ENCODE measurements at places on chromosomes 12 and 14. TPM values are rescaled to one million over a fixed set of nuclear protein-coding genes. Genes with fewer than 3 reads are reported as not detected.

The TRIAP1 gene
- 52.0 TPM for total RNA-seq

The PZP gene
- total RNA-seq: 0.40 TPM

The CCDC38 gene
- total RNA-seq: not detected

The ENDOU gene
- total RNA-seq: not detected

The IFNG-AS1 gene
- not detected for total RNA-seq

The TMTC3 gene
- 41.5 TPM for total RNA-seq

The CLEC1A gene
- total RNA-seq: 16.0 TPM

The TEP1 gene
- 28.2 TPM for total RNA-seq

The GPR132 gene
- total RNA-seq: not detected

The KCNJ8 gene
- not detected for total RNA-seq

The SIX1 gene
- total RNA-seq: 0.73 TPM

The CREBL2 gene
- 31.5 TPM for total RNA-seq

The ACAD10 gene
- 9.5 TPM for total RNA-seq

The GPR68 gene
- 1.3 TPM for total RNA-seq

The TAC3 gene
- not detected for total RNA-seq

The C1R gene
- total RNA-seq: 1.9 TPM

The INHBE gene
- total RNA-seq: not detected

The SPATS2 gene
- total RNA-seq: 44.5 TPM

The PLBD1 gene
- 0.40 TPM for total RNA-seq

The SLC10A1 gene
- total RNA-seq: not detected

The SYCP3 gene
- under 0.01 TPM for total RNA-seq

The FICD gene
- total RNA-seq: 11.4 TPM

The ARF6 gene
- 86.0 TPM for total RNA-seq

The SYT10 gene
- not detected for total RNA-seq

The SDS gene
- total RNA-seq: not detected

The SMCO3 gene
- 0.46 TPM for total RNA-seq

The SLC8B1 gene
- total RNA-seq: 10.4 TPM

The PLXNC1 gene
- 0.53 TPM for total RNA-seq

The EPYC gene
- total RNA-seq: not detected

The EGLN3 gene
- total RNA-seq: 0.21 TPM

The COX8C gene
- total RNA-seq: not detected

The GPRC5A gene
- 15.1 TPM for total RNA-seq

The SLC8A3 gene
- total RNA-seq: 0.14 TPM

The NANOG gene
- not detected for total RNA-seq

The KIF26A gene
- 13.4 TPM for total RNA-seq

The ZDHHC22 gene
- under 0.01 TPM for total RNA-seq

The KERA gene
- total RNA-seq: not detected

The NYNRIN gene
- total RNA-seq: 10.5 TPM

The CD27 gene
- not detected for total RNA-seq

The TAS2R50 gene
- total RNA-seq: 1.1 TPM

The UBR7 gene
- 46.1 TPM for total RNA-seq

The RPL10L gene
- not detected for total RNA-seq

The OASL gene
- total RNA-seq: 0.46 TPM

The AICDA gene
- total RNA-seq: not detected

The NKX2-8 gene
- total RNA-seq: not detected

The TAS2R19 gene
- total RNA-seq: 4.1 TPM

The KRT82 gene
- not detected for total RNA-seq

The PAX9 gene
- total RNA-seq: not detected

The IPO4 gene
- total RNA-seq: 58.4 TPM

The PRMT5 gene
- 67.0 TPM for total RNA-seq

The LTBR gene
- 33.6 TPM for total RNA-seq
